ENCODE measurements at places on chromosomes 12 and 14.

- no peak for DNase-seq
These were observed 9.9 kb downstream of the DHRS2 start for GRCh38 chr14:23645812-23646647.

DNA sequence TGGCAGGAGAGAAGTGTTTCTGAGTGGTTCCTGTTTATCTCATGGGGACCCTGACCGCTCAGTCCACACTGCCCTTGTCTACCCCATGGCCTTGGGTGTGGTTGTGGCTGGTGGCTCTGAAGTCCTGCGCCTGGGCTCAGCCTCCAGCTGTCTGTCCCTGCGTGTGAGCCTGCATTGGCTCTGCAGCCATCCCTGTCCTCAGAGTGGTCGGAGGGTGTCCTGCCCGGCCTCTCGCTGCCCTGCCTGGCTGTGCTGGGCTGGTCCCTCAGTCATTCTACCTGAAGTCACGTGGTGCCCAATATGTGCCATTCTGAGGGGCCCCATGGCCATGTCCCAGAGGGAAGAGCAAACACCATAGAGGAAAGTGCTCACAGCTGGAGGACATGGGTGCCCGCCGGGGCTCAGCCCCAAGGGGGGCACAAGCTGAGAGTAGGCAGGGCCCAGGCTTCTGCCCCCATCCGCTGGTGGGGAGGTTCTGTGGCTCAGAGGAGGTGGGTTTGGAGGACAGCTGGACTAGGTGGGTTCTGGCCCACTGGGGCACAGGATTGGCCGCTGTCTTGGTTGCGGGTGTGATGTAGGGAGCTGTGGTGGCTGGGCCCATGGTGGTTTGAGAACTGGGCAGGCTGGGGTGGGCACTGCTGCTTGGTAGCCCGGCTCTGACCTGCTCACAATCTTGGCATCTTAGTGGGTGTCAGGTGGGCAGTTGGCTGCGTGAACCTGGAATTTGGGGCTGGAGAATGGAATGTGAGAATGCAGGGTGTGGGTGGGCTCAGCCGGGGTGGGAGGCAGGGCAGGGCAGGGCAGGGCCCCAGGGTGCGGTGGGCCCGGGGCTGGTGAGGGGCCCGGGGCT, 11.6 kb downstream of the TEDC1 start:
- DNase-seq, result no peak

- DNase-seq, result no peak
These were observed 6.3 kb upstream of the TMEM179 start for GRCh38 chr14:104610749-104611310.

- no peak for DNase-seq
These were observed 25.8 kb downstream of the RESF1 start for GRCh38 chr12:31984806-31985591.

DNA sequence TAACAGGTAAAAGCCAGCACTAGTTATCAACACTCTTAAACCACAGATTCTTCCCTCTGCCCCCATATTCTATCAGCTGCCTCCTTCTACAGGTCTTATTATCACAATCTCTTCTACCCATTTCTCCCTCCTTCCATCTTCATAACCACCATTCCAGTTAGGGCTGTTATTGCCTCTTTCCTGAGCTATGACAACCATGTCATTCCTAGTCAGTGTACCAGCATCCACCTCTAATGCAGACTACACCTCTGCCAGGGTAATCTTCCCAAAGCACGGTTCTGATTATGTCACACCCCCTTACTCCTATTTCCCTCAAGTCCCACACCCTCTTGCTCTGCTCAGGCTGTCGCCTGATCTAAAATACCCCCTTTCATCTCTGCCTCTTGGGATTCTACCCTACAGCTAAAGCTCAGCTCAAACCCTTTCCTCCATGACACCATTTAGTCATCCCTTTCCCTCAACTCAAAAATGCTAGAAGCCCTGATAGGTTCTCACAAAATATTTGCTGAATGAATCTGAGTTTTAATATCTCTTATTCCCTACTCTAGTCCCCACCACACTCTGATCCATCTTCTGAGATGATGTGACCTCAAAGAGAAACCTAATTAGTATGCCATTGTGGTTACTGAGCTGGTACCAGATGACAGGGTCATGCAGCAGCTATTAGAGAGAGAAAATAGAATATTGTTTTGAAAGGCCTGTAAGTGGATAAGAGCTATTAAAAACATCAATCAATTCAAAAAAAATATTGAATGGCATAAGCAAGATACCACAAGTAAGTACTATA, 11.7 kb downstream of the RACGAP1 start:
- DNase-seq, result no peak

DNA sequence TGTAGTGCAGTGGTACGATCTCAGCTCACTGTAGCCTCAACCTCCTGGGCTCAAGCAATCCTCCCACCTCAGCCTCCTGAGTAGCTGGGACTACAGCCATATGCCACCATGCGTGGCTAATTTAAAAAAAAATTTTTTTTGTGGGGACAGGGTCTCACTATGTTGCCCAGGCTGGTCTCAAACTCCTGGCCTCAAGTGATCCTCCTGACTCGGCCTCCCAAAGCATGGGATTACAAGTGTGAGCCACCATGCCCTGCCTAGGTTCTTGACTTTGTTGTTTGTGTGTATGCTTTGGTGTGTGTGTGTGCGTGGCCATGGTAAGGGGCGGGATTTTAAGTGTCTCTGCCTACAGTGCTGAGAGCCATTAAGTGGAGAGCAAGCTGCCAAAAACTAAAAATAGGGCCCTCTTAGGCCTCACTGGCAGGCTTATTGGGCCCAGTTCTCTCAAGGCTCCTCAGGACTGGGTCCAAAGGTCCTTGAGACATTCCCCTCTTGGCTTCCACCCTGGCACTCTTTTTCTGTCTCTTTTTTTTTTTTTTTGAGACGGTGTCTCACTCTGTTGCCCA, 5.1 kb downstream of the COX14 start:
- DNase-seq, result no peak

GRCh38 chr12:93680006-93680405, 2.8 kb downstream of the CRADD start:
- DNase-seq, result no peak

DNA sequence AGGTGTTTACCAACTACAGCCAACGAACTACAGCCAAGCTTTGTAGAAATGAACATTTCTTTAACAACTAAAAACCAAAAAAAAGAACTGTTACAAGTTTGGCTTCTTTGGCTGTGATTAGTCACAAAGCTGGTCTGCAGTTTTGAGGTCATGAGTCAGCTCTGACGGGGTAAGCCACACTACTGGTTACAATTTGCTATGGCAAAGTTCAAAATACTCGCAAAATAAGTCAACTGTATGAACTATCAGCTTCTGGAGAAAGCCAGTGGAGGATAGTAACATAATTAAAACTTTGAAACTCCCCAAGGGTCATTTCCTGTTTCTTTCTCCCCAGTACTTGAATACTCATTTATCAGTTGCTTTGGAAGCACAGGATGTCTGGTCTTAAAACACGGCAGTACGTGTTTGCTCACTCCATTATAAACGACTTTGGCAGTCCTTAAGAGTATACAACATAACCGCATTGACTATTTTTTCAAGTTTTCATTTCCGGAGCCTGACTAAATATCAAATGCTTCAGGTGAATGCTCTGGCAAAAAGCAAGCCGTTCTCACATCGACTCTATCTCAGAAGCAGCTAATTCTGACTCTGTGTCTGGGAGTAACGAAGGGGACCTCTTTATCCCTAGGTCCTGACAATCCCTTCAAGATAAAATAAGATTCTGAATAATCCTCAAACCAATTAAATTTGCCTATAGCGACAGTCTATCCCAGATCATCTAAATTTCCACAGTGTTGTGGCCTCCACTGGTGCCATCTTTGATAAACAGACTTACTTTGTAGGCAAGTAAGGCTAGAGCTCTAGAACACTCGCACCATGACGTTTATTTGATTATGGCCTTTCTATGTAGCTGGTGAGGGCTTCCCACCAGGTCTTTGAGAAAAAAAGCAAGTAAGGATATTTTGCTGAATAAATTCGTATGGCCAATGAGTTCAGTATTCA, 10.6 kb downstream of the PHLDA1 start:
- DNase-seq, result peak; percentile 60

- DNase-seq, result no peak
These were observed 141.3 kb upstream of the FKBP4 start for GRCh38 chr12:2653461-2653965.

GRCh38 chr12:131867891-131868675, 26.3 kb upstream of the ULK1 start:
- no peak for DNase-seq

DNA sequence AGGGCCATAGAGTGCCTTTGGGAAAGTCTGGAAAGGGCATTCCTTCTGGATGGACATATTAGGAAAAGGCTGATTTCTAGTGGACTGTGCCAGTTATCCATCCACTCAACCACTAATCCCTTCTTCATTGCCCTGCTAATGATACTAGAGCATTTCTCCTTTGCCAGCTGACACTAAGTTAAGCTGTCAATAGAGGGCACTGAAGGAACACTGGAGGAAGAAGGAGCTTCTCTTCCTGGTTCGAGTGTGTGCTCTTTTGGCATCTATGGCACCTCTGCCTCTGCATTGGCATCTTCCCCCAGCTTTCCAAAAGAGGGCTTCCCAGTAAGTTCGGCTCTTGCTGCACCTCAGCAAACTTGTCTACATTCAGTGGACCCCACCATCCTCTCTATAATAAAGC, 165.4 kb downstream of the DERA start:
- DNase-seq, result no peak

DNA sequence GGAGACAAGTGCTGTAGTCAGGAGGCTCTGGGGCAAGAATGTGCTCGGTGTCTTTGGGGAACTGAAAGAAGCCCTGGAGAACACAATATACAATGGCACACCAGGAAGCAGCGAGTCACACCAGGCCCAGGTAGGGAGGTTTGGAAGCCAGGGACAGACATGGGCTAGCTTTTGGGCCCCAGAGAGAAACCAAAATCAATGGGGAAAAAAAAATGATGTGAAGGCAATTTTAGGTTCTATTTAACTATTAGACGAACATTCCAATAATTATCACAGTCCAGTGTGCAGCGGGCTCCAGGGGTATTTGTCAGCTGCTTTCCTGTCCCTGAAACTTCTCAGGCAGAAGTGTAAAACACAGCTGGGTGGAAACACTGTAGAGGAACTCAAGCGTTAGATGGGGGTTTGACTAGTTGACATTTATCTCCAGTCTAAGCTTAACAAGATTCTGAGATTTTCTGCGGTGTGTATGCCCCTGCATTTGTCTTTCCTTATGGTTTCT, 21.8 kb upstream of the EGLN3 start:
- no peak for DNase-seq

- no peak for DNase-seq
These were observed 10.7 kb upstream of the TCL1B start for GRCh38 chr14:95675486-95675885.

DNA sequence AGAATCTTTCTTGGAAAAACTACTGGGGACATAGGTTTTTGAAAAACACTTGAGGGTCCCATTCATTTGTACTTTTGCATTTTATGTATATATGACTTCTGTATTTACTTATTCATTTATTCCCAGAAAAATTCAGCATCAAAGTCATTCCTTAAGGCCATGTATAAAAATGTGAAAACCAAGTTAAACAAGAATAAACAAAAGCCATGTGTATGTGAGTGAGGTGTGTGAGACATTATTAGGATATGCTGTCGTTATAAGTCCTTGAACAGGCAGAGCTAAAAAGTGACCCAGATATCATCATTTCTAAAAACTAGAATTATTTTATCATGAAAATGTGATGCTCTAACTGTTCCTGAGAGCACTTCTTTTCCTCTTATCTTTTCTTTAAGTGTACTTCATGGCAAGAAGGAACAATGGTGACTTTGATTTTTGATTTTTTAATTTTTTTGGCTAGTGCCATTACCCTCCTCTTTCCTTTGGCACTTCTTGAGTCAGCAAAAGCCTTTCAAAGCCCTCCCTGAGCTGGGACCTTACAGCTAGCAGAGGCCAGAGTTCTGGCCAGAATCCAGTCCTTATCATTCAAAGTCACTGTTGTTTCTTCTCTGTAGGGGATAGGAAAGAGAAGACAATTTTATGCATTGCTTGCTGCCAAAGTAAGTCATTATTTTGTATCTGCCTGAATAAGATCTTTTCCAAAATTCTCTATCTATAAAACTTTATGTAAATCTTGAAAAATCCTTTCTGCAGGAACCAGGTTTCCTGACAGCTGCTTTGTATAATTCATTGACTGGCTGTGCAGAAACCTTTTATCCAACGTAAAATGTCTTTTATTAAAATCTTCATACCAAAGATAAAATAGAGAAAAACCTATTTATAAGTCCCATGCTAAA, 419.7 kb upstream of the PRICKLE1 start:
- no peak for DNase-seq

- DNase-seq, result no peak
These were observed 15.3 kb upstream of the ANO6 start for GRCh38 chr12:45200491-45201043.

- no peak for DNase-seq
These were observed 6.4 kb downstream of the NKX2-1 start for GRCh38 chr14:36513451-36514277.

- DNase-seq, result no peak
These were observed 197.5 kb downstream of the NOVA1 start for GRCh38 chr14:26400373-26400772.

DNA sequence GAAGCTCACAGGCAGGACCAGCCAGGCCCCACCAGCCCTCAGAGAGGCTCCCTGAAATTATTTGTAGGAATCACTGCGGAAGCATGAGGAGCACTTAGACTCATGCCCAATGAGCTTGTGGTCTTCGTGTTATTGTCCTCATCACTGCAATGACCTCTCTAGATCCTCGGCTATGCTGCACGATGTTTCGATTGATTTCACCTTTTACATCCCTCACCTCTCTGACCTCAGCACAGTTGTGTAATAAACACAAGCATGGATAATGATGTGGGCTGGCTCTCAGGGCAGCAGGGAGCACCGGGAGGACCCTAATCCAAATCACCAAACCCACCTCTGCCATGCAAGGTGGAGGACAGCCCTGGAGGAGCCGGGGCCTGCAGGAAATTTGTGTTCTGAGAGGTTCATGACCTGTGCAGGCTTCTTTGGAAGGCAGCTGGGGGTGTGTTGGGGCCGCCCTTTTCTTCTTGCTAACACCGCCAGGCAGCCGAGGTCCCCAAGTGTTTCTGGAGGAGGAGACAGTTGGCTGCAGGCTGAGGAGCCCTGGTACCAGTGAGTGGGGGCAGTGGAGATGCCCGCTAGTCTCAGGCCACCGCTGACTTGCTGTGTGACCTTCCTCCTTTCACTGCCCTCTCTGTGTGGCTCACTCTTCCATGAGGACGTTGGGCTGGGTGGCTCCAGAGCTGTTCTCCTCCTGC, 29.5 kb upstream of the EML1 start:
- DNase-seq, result no peak

- no peak for DNase-seq
These were observed 973.3 kb upstream of the TMEM132C start for GRCh38 chr12:127293507-127294310.

GRCh38 chr12:88398031-88398430, 182.2 kb downstream of the KITLG start:
- DNase-seq, result no peak

Data from effector memory CD4-positive, alpha-beta T cell (primary cell).